ENCODE measurements at places on chromosomes 2 and 18.

- DNase-seq, result peak; percentile 70
Observed at GRCh38 chr2:160076914-160077313, 14.5 kb upstream of the PLA2R1 start.

GRCh38 chr2:2797797-2798196 lies 466.7 kb upstream of the MYT1L start:
- DNase-seq, result no peak

GRCh38 chr18:3014503-3015203 lies 1.7 kb upstream of the LPIN2 start:
- no peak for DNase-seq

- DNase-seq, result no peak
Observed at GRCh38 chr2:96320326-96320725, 4.8 kb upstream of the ITPRIPL1 start.

GRCh38 chr2:105391058-105391627 lies 7.7 kb downstream of the FHL2 start:
- no peak for DNase-seq

DNA sequence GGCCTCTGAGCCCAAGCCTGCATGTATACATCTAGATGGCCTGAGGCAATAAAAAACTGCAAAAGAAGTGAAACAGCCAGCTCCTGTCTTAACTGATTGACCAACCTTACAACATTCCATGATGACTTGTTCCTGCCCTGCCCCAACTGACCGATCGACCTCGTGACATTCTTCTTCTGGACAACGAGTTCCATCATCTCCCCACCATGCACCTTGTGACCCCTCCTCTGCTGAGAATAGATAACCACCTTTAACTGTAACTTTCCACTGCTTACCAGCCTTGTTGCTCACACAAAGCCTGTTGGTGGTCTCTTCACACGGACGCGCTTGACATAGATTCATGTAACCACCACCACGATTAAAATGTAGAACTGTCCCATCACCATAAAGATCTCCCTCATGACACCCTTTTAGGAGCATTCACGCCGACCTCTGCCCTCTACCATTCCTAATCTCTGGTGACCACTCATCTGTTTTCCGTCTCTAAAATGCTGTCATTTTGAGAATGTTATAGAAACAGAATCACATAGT lies 120.1 kb upstream of the REV1 start:
- no peak for DNase-seq

DNA sequence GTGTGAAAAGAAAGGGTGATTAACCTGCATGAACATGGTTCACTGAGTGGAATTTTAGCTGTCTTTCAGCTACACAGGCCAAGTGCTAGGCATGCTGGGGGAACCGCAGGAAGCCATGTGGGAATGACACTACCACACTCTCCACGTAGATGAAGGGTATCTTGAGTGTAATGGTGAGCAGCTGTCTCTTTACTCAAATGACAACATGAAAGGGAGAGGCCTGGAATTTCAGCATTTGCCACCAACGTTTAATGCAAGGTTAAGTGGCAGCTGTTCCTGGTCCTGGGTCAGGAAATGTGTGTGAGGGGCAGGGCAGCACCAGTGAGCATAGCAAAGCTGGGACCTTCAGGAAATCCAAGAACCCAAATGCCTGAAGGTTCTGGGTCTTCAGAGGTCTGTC lies 588.4 kb downstream of the SLC4A3 start:
- no peak for DNase-seq

- DNase-seq, result no peak
Observed at GRCh38 chr2:140643761-140644187, 1487.0 kb downstream of the LRP1B start.

DNA sequence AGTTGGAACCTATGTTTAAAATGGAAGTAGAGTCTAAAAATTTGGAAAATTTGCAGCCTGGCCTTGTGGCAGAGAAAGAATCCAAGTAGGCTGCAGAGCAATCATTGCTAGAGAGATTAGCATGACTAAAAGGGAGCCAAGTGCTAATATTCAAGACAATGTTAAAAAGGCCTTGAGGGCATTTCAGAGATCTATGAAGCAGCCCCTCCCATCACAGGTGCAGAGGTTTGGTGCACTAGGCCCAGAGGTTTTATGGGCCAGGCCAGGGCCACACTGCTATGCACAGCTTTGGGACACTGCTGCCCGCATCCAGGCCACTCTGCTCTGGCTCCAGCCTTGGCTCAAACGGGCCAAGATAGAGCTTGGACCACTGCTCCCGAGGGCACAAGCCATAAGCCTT lies 6.7 kb upstream of the IL1A start:
- DNase-seq, result no peak

DNA sequence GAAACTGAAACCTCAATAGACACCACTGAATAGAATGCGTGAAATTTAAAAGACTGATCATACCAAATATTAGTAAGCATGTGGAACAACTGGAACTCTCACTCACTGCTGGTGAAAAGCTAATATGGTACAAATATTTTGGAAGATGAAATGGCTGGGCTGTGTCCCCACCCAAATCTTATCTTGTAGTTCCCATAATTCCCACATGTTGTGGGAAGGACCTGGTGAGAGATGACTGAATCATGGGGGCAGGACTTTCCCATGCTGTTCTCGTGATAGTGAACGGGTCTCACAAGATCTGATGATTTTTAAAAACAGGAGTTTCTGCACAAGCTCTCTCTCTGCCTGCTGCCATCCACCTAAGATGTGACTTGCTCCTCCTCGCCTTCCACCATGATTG lies 32.0 kb upstream of the MYCN start:
- DNase-seq, result no peak

- DNase-seq, result no peak
Observed at GRCh38 chr2:179571252-179571651, 290.2 kb downstream of the ZNF385B start.

- DNase-seq, result no peak
Observed at GRCh38 chr2:33316328-33316727, 160.1 kb upstream of the RASGRP3 start.

DNA sequence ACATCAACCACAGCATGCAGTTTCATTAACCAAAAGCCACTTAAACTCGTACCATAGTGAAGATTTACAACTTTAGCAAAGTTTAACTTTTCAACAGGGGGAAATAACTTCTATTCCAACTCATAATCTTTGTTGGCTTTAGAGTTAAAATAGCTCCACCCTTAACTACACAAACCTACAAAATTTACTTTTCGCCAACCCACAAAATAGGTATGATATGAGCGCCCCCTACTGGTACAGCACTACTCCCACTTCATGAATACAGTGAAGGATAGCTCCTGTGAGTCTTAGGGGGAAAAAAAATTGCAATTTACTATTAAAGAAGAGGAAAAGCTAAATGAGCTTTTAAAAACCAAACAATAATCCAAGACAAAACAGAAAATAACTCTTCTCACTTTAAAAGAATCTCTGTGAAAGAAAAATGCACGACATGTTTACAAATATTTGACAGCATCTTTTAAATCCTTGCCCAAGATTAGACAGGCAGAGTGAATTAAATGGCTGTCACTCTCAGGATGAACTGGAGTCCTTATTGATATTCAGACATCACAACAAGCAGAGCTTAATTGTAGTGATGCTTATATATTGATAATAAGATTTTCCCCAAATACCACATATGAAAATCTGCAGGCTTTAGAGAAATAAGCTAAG lies 32.2 kb downstream of the TMEFF2 start:
- DNase-seq, result no peak

DNA sequence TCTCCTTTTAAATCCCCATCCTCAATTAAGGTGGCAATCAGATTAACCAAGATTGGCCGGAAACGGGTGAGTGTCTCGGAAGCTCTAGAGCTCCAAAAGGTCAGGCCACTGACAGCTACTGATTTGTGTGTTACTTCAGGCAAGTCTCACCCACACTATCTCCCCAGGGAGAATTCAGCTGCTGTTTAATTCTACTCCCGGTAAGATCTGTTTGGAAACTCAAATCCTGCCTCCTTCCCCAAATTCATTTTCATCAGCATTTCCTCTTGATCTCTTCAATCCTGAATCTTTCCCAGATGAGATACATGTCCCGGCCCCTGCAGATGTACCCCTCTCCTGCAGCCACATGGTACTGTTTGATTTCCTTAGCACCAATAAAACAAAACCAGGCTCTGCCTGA lies 34.9 kb downstream of the EFR3B start:
- DNase-seq, result peak; percentile 15
